Keratinocyte (primary cell): ENCODE measurements at places on chromosomes 12 and 14.

- DNase-seq: no peak
Observed at GRCh38 chr12:19683178-19683927, 244.1 kb downstream of the AEBP2 start.

DNA sequence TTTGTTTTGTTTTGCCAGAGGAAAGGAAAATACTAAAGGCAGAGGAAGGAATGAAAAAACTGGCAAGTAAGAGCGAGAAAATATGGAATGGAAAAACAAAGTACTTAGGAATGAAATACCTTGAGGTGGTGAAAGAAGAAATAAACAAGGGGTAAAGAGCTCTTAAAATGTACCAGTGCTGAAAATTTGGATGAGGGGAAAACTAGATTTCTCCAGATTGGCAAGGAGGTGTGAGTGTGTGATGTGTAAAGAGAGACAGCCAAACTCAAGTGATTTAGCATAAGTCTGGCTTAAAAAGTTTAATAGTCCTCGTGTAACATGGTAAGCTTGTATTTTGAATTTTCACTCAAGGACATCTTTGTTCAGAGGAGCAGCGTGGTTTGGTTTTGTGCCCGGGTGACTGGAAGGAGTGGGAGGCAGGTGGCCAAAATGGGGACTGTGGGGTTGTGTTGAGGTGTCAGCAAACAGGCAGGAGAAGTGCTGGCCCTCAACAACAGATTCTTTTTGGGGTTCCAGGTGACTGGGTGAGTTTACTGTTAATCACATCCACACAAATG, 102.7 kb downstream of the DACT1 start:
- no peak for DNase-seq

- no peak for DNase-seq
Observed at GRCh38 chr12:46743456-46743855, 82.3 kb downstream of the SLC38A4 start.

- no peak for DNase-seq
Observed at GRCh38 chr12:1795221-1795784, 25.1 kb upstream of the LRTM2 start.

GRCh38 chr12:79001404-79001803, 136.8 kb downstream of the SYT1 start:
- DNase-seq: no peak
